Activated naive CD8-positive, alpha-beta T cell treated with anti-CD3 and anti-CD28 coated beads, Interleukin-2, amount 50 U/mL, for 24 hours (primary cell): ENCODE measurements at places on chromosomes 5 and 9.

DNA sequence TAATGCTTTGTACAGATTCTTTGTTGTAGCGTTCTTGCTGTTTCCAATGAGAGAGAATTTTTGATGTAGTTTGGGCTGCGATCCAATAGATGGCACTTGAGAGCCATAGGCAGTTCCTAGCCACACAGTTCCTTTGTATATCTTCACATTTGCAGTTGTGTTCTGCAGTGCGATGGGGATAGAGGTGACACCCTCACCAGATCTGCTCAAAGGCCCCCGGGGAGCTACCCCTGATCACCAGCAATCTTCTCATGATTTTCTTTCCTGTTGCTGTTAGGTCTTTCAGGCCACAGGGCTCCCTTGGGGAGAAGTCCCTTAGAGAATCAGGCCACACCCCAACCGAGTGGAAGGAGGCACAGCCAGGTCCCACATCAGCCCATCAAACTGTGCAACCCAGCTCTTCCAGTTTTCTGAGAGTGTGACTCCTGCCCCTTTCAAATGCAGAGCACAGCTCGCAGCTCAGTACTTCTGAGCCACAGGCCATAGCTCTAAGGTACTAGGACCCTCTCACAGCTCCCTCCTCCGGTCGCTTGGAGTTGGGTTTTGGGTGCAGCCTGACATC lies 353.7 kb downstream of the SLCO4C1 start:
- DNase-seq, result no peak

GRCh38 chr5:179504600-179505396 lies 45.6 kb upstream of the RUFY1 start:
- DNase-seq, result no peak

DNA sequence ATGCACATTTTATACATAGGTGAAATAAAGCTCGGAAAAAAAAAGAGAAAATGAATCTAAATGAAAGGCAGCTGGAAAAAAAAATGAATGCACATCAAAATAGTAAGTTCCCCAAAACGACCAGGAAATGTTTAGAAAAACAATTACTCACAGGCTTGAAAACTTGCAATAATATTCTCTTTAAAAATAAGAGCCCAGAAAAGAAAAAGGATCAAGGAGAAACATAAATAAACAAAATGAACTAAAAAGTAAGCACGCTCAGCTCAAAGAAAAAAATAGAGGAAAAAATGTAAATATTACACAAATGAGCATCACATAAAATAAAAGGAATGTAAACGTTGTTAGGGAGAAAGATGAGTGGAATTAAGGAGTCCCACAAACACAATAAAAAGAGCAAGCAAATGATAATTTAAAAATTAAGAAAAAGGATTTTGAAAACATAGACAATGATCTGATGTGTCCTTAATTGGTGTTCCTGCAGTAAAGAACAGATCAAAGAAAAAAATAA lies 54.2 kb downstream of the SLC27A6 start:
- no peak for DNase-seq

DNA sequence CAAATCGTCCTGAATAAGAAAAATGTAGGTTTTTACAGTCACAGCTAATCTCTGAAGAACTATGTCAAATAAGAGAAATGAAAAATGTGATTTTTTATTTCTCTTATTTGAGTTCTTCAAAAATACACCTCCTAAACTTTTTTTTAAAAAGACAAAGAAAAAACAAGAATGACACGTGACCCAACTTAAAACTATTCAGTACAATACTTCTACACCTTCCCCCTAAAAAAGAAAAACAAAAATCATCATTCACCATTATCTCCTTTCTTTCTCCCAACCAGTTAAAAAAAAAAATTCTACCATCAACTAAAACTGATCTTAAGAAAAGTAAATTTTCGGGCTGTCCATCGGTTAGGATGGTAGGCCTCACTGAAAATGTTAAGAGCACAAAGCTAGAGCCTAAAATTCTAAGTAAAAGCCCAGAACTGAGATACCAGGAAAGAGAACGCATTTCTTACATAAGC lies 2.1 kb downstream of the RNF145 start:
- no peak for DNase-seq

- DNase-seq, result no peak
Measured at GRCh38 chr9:3186751-3187150, 339.1 kb downstream of the RFX3 start.

- no peak for DNase-seq
Measured at GRCh38 chr5:88401228-88401627, 132.6 kb upstream of the TMEM161B start.

DNA sequence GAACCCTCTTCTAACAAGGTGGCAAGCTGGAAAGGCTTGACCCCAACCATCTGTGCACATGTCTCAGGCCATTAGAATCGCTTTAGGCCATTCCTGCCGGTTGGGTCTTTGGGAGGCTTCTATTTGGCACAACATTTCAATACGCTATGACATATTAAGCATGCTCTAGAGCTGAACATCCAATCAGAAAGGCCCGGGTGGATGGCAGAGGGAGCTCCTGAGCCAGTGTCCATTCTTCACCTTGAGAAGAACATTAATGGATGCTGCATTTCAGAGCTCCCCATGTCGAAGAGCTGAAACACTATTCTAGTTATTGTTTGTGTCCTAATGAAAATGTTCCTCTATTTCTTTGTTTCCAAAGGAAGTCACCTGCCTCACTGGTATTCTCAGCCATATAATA lies 12.8 kb downstream of the SPATA9 start:
- DNase-seq, result no peak

GRCh38 chr9:19102181-19102630 lies 498 bp downstream of the HAUS6 start:
- DNase-seq, result peak; percentile 48

DNA sequence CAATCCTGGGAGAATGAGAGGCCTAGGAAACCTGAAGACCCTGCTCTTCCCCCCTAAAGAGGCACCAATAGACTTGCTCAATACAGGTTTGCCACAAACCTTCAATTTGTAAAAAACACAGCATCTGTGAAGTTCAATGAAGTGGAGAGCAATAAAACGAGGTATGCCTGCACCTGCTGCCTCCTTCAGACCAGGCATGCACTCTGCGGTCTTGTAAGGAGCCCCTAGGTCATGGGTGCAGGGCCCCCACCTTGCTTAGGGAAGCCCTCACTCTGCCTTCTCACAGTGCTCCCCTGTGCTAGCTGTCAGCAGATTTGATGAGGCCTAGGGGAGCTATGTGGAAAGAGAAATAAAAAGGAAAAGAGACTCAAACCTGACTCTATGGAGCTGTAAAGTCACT lies 72.1 kb upstream of the GALNT10 start:
- DNase-seq, result no peak

DNA sequence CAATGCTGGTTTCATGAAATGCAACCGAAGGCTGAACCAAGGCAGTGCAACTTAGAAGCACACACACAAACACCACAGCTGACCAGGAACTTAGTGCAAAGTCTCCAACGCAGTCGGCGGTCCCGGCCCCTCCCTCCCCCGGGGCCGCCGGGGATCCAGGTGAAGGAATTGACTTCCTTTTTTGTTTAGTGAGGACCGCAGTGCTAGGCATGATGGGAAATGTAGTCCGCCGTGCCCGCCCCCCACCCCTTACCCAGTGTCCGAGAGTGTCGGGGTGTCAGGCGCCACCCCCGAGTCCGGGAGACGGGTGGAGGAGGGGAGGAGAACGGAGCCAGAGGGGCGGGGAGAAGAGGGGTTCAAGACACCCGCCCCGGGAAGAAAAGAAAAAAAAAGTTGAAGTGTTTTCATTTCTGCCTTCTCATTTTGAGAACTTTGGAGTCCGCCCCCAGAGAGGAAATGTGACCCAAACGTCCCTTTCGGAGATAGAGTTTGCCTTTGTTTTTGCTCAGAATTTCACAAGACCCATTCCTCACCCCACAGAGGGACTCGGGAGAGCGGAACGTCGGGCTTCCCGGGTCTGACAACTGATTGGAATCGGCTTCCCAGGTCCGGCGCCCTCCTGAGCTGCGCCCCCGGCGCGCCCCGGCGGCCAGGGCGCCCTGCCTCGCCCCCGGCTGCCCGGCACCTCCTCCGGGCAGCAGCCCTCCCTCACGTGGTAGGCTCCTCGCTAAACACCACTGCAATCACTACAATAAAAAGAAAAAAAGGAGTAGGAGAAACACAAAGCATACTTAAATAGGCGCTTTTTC lies 2.0 kb downstream of the IER5L start:
- peak; percentile 65 for DNase-seq

DNA sequence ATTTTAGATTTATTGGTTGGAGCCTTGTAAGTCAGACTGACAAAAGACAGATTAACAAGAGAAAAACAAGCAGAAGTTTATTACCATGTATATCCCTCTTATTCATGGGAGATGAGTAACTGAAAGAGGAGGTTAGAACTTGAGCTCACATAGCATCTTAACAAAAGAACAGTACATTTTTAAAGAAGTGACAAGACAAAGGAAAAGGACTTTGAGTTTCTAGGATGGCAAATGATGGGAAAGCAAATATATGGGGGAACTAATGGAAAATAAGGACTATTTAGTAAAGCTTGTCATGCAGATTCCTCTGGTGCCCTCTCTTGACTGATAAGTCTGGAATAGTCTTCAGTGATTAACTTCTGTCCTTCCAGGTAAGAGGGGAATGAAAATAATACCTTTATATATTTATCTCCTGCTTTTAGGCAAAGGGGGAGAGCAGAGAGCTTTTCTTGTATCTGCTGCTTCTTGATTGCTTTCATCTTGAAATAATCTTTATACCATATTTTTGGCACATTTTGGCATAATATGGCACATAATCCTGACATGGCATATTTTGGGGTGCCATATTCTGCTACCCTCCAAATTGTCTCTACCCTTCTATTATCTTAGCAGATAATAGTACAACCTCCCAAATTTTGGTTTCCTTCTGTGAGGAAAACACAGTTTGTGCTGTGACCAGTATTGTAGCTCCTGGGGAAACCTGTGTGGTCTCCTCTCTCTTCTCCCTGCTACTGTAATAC lies 206.8 kb downstream of the TMC1 start:
- DNase-seq, result no peak

DNA sequence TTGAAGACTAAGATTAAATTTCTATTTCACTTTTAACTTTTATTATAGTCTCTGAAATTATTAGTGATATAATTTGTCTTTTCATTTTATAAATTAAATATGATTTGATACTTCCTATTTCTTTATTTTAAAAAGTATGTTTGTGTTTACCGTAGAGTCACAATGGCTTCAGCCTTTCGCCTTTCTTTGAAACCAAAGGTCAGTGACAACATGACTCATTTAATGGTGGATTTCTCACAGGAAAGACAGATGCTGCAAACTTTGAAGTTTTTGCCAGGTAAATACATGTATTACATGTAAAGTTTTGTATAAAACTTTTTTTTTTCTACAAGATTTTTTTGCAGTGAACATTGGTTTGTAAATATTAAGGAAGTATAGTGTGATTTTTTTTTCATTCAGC lies 36.4 kb downstream of the FSD1L start:
- DNase-seq, result no peak

GRCh38 chr5:172188893-172189692 lies 1.1 kb upstream of the STK10 start:
- no peak for DNase-seq

DNA sequence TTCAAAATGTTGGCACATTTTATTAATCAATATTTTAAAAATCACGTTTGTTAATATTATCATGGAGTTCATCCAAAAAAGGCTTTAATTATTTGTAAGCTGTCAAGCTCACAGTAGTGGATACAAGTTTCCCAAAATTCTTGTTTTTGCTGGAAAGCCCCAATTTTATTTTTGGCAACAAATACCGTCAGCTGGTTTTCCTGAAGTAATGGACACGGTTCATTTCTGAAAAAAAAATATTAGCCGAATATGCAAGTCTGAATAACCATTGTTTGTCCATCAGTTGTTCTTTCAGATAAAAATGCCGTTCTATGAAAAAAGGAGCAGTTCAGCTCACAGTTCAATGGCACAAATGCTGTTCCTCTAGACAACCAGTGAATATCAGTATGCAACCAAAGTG lies 101.5 kb upstream of the RAI14 start:
- no peak for DNase-seq

DNA sequence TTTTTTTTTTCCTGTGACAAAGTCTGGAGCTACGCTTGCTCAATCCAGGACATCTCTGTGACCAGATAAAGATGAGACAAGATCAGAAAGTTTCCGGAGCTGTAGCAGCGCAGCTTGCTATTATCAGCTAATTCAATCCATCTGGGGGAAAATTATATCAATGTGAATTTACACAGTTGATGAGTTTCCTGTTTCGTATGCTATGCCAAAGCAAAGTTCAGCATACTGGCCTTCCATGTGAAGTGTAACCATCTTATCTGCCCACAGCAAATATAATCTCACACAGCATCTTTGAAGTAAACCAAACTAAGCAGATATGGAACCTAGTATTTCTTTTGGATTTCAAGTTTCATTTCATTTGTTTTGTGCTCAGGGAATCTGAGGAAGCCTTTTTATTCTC lies 1767.7 kb downstream of the EFNA5 start:
- DNase-seq, result no peak

- DNase-seq, result no peak
Measured at GRCh38 chr5:129541648-129542251, 81.7 kb downstream of the ADAMTS19 start.

- no peak for DNase-seq
Measured at GRCh38 chr5:20601678-20602100, 613.7 kb upstream of the CDH18 start.

- DNase-seq, result no peak
Measured at GRCh38 chr5:58786035-58786434, 203.2 kb downstream of the RAB3C start.

GRCh38 chr5:150731669-150732242 lies 27.1 kb downstream of the DCTN4 start:
- DNase-seq, result no peak

GRCh38 chr9:92635760-92636159 lies 34.2 kb downstream of the IPPK start:
- no peak for DNase-seq

DNA sequence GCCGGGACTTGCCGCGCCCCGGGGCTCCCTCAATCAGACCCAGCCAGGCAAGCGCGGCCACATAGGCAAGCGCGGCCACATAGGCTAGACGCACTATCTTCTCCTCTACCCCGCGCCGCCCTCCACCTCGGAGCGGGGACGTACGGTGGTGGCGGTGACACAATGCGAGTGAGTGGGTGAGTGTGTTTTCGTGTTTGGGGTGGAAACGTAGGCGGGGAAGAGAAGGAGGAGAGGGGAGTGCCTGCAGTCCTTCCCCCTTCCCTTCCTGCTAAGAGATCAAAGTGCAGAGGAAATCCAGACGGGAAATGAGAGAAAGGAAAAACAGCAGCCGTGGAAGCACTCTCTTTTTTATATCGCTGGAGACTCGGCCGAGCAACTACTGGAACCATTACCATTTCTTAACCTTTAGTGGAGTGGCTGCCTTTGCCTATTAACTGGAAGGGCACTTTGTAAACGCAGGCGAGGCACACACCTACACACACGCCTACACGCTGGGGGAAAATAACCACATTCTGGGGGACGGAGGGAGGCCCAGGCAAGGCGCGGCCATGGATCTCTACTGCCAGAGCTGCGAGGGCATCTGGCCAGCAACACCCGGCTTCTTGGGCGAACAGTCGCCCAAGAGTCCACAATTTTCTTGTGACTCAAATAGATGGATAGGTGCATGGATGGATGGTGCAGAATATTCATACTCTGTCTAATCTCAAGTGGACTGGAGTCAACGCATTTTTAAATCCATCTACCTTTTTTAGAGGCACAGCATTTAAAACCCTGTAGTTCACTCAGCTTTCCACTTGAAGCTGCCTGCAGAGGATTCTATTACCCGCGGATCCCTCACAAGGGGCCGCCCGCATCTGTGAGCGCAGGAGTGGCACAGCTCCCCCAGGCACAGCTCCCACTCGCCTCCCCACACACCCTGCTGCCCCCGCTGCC lies 2.1 kb downstream of the EDIL3 start:
- no peak for DNase-seq
